ENCODE measurements at places on chromosomes 3 and 15.

DNA sequence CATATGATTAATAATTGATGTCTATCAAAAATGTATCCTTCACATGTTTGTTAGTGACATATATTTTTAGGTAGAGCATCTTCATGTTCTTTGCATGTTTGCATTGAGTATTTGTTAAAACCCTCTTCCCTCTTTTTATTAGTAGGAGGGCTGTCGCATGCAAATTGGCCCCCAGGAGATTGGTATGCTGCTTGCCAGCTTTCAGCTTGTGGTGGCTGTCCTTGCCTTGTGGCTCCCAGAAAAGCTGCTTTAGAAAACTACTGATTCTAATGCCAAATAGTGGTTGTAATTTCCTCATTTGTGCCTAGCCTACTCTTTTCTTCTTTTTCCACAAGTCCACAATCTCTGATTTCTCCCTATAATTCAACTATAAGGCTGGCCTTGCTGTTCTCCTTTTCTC, 886.8 kb downstream of the VGLL3 start:
- no peak for DNase-seq

GRCh38 chr15:95327661-95328060, 1002.8 kb upstream of the NR2F2 start:
- no peak for DNase-seq

DNA sequence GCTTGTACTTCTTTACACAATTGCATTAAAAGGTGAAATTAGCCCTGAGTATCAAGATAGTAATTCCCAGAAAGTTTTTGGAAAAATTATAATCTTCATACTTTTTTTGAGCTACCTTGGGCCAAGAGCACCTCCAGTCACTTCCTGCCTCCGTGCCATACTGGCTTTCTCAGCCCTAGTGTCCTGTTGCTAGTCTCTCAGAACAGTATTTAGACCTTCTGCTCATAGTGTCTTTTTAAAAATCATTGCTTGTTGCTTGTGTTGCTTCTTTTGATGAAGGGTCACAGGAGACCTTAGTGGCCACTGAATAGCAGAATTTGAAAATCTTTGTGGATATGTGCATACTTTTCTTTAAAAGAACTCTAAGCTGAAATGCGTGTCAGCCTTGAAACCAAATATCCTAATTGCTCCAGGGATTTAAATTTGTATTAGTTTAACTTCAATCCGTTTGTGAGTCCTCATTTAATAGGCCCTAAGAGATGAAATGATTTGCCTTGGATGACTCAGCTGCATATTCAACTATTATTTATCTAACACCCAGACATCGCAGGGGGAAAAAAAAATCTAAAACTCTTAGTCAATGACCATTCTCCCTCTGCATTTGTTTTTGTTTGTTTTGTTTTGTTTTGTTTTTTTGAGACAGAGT, 29.1 kb upstream of the LXN start:
- DNase-seq = no peak

- DNase-seq = no peak
These were observed 94.9 kb upstream of the NSMCE3 start for GRCh38 chr15:29364426-29365078.

- DNase-seq = no peak
These were observed 289.5 kb upstream of the TRIM42 start for GRCh38 chr3:140388202-140388922.

GRCh38 chr3:52998771-52999513, 46.9 kb downstream of the SFMBT1 start:
- no peak for DNase-seq

GRCh38 chr3:522888-523287, 326.3 kb downstream of the CHL1 start:
- DNase-seq = no peak

DNA sequence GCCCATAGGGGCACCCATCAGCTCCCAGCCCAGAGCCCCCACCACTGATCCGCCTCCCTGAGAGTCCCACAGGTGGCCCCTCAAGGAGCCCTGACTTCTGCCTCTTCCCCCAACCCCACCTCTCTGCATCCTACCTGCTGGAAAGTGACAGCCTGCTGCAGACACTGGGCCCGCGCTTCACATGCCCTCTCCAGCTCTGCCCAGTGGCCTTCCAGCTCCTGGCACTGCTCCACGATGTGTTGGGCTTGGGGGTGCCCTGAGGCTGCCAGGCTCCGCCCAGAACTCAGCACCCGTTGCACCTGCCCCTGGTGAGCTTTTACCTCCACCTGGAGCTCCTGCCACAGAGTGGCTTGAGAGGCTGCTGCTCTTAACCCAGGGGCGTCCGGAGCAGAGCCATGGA, 20.1 kb downstream of the SPTBN5 start:
- no peak for DNase-seq

DNA sequence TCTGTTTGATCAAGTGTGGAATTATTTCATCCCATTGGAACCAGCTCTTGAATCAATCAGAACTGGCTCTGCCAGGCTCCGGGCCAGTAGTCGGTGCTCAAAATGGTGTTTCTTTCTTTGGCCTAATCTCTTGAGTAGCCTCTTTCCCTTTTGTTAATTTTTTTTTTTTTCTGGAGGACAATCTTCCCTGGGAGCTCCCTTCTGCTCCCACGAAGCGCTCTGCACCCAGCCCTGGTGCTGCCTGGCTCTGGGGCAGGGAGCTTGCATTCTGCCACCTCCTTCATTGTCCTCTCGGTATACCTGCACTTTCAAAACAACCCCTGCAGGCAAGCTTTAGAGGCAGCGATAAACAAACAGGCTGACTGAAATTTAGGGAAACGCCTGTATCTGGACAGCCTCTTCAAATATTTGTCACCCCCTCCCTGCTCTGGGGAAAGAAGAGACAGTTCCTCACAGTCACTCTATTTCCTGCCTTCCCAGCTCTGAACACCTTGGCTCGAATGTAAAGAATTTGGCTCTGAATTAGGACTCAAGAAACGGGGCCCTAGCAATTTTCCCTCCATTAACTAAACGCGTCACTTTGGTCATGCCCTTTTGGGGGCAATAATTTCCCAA, 1.1 kb upstream of the THSD4 start:
- no peak for DNase-seq

- no peak for DNase-seq
These were observed 118.8 kb upstream of the ADPGK start for GRCh38 chr15:72902245-72902918.

DNA sequence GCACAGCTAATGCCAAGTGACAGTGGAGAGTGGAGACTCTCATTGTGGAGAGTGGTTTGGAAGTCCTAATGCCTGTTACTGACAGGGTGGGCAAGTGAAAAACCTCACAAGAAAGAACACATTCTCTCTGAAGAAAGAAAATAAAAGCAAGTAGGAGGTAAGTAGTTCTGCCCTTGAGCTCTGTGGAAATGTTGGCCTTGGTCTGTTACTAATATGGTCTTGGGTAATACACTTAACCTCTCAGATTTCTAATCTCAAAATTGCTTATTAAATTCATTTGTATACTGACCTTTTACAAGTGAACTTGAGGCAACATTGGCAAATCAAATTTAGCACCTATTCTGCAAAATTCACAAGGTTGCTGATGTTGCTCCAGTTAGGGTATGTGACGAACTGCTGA, 291.6 kb upstream of the CBLB start:
- no peak for DNase-seq

DNA sequence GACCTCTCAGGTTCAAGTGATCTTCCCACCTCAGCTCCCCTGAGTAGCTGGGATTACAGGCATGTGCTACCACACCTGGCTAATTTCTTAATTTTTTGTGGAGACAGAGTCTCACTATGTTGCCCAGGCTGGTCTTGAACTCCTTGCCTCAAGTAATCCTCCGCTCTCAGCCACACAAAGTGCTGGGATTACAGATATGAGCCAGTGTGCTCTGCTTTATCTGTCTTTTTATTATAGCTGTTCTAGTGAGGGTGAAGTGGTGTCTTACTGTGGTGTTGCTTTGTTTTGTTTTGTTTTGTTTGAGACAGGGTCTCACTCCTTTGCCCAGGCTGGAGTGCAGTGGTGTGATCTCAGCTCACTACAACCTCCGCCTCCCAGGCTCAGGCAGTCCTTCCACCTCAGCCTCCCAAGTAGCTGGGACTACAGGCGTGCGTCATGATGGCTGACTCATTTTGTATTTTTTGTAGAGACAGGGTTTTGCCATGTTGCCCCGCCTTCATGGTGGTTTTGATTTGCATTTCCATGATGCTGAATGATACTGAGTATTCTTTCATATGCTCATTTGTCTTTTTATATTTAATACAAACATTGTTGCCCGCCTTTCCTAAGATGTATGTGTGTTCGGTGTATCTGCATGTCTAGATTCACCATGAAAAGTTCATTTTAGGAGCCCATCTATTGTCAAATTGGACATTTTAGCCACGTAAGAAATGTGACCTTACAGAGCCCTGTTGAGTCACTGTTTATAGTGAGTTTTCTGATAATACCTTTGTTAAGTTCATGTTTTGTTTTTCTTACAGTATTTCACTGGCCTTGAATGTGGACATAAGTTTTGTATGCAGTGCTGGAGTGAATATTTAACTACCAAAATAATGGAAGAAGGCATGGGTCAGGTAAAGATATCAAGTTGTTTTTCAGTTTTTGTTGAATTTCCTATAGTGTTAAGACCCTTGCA, 80.6 kb downstream of the ARIH1 start:
- no peak for DNase-seq

DNA sequence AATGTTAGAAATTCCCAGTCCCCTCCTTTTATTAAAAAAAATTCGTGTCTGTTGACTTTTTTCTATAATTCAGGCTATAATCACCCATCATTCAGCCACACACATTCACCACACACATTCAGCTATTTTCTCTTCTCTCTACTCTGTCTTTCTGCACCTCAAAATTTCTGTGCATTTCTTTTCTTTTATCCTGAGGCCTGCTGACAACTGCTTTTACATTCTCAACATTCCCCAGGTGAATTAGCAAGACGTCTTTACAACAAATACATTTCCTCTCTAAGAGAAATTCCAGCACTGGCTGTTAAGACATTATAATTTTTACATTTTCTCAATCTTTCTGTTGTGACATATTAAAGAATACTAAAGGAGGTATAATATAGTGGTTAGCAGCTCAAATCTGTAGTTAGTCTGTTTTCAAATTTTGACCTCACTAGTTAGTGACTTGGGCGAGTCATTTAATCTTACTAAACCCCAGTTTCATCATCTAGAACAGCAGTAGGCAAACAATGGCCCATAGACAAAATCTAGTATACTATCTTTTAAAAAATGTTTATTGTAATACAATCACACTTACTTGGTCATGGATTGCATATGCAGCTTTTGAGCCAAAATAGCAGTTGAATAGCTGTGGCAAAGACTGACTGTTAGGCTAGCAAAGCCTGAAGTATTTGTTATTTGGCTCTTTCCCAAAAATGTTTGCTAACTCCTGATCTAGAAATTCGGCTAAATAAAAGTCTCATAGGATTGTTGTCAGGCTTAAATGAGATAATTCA, 350.7 kb downstream of the NSUN3 start:
- DNase-seq = no peak

- DNase-seq = peak; percentile 15
These were observed 6.0 kb downstream of the PRC1 start for GRCh38 chr15:90988296-90988695.

- peak; percentile 68 for DNase-seq
These were observed 7.0 kb downstream of the ADIPOQ start for GRCh38 chr3:186849374-186849975.

- no peak for DNase-seq
These were observed 13.2 kb upstream of the COL8A1 start for GRCh38 chr3:99625237-99625622.

GRCh38 chr3:37601832-37602231, 259.8 kb upstream of the CTDSPL start:
- DNase-seq = no peak

DNA sequence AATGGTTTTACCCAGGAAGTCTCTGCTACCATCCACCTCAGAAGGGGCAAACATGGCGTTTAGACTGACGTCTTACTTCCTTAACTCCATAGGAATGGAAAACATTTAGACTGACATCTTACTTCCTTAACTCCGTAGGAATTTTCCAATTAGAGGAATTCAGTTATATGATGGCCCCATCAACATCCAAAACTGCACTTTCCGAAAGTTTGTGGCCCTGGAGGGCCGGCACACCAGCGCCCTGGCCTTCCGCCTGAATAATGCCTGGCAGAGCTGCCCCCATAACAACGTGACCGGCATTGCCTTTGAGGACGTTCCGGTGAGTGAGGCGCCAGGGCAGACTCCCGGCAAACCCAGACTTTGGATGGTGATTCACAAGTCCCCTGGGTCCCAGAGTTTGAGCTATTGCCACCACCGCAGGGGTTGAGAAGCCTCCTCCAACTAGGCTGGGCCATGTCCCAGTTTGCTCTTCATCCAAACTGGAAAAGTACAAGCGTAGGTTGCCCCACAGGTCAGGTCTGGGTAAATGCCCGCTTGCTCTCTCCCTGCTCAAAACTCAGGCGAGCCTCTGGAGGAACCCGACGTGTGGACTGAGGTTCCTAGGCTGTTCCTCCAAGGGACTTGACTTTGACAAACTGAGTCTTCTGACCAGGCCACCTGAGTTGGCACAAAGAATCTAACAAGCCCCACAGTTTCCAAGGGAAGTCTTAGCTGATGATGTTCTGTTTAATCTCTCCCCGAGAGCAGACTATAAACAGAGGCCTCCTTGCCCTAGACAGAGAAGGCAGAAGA, 57.7 kb downstream of the MESD start:
- no peak for DNase-seq

DNA sequence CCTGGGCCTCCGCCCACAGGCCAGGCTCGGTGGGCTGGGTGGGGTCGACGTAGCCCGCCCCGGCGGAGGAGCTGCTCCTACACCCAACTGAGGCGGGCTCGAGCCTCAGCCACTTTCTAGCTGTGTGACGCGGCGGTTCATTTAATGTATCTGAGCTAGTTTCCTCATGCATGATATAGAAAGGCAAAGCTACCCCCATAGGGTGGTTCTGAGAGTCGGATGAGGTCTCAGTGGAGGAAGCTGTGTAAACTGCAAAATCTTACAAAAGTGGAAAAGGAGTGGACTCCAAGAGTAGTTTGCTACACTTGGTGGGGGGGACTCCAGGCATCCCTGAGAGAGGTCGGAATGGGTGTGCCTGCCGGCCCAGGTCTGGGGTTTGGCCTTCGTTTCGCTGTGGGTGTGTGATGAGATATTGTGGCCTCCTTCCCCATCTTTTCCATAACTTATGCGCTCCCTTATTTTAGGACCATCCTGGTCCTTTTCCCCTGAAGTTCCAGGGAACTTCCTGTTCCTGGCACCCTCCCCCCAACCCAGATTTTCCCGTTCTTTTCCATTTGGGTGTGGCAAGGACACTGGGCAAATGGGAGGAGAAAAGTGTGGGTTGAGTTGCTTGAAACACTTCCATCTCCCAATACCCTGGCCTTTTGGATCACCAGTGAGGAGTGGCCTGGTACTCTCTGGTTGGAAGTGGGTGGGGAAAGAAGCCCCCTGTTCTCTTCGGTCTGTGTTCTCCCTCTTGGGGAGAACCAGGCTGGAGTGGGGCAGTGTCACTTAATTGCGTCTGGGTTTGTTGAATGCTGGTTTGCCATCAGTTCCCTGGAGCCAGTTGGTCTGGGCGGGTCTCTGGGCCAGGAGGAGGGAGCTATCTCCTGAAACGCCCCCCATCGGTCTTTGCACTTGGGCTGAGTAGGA, 1.1 kb downstream of the PDIA5 start:
- DNase-seq = no peak

GRCh38 chr3:23760871-23761373, 44.8 kb upstream of the UBE2E1 start:
- DNase-seq = peak; percentile 50
